ENCODE measurements at places on chromosomes 3 and 15.

DNA sequence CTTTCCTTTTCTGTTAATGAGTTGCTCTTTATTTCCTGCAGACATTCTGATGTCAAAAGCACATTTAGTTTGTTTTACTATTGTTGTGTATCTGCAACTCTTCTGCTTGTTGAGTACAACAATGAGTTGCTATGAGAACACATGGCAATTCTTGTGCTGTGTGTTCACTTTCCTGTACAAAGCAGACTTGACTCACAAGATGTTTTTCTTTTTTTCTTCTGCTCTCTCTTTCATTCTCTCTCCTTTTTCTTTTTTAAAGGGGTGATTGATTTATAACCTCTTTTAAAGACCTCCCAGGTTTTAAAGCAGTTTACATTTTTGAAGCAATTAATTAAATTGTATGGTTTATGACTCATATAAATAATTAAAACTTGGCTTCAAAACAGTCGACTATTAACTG lies 31.6 kb upstream of the ABHD10 start:
- DNase-seq: no peak

GRCh38 chr15:51193526-51193925 lies 98.8 kb upstream of the TNFAIP8L3 start:
- DNase-seq: no peak

DNA sequence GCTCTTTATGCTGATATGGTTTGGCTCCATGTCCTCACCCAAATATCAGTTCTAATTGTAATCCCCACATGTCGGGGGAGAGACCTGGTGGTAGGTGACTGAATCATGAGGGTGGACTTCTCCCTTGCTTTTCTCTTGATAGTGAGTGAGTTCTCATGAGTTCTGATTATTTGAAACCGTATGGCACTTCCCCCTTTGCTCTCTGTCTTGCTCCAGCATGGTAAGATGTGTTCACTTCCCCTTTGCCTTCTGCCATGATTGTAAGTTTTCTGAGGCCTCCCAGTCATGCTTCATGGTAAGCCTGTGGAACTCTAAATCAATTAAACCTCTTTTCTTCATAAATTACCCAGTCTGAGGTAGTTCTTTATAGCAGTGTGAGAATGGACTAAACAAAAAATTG lies 107.6 kb downstream of the IMPG2 start:
- no peak for DNase-seq

- no peak for DNase-seq
Observed at GRCh38 chr3:6860149-6860953, 564 bp upstream of the GRM7 start.

DNA sequence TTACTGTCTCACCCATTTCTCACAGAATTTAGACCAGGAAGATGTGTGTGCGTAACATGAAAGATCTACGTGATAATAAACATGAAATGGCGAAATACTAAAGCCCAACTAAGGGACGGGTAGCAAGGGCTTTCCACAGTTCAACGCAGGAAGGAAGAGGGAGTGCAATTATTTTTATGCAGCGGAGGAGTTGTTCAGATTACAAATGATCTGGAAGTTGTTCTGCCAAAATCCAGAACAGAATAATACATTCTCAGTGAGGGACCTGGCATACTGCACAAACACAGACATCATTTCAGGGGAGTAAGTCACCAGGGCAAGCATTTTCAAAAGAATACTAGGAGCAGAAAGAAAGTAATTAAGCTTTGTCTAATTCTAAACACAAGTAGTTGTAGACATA lies 133.6 kb upstream of the RAP2B start:
- no peak for DNase-seq

DNA sequence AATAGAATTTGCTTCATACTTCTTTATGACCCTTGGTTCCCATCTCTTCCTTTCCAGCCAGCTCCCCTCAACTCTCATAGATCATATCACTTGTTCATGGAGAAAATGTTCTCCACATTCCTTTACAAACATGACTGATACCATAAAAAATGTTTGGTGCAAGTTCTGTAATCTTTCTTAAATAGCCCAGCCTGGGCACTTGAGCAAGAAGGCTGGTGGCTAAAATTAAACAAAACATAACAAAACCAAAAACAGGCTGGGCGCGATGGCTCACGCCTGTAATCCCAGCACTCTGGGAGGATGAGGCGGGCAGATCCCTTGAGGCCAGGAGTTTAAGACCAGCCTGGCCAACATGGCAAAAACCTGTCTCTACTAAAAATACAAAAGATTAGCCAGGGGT lies 8.9 kb upstream of the POLR2M start:
- no peak for DNase-seq

DNA sequence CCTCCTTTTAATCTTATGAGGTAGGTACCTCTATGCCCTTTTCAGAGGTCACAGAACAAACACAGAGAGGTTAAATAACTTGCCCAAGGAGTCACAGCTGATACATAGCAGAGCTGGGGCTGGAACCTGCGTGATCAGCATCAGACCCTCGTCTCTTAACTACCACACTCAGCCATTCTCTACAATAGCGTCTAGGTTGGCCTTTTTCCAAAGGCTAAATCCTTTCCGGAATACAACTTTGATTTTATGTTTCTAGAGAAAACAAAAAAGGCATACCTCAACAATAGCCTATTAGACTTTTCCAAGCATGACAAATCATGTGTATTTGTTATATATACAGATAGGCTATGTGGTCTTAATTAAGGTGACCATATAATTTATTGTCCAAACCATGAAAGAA lies 187.2 kb downstream of the RORA start:
- DNase-seq: no peak

DNA sequence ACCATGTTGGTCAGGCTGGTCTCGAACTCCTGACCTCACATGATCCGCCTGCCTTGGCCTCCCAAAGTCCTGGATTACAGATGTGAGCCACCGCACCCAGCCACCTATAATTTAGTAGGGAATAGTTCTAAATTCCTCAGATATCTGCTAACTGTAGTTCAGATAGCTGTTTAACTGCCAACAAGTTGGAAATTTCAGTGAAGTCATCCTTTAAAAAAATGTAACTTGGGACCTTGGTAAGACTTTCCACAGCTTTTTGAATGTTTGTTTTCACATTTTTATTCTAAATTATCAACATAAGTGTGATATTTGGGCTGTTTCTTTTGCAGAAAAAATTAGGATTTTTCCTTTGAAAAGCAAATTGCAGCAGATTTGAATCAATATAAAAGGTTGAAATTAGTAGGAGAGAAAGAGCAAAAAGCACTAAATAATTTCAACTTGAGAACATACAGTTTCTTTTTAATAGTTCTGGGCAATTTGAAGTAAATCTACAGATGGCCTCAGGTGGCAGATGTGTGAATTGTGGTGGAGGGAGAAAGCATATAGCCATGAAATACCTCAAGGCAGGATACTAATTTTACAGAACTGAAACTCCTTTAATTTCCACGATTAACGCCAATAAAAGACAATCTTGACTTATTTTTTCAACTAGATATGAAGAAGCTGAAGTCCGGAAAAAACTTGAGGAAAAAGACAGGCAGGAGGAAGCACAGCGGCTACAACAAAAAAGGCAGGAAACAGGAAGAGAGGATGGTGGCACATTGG lies 34.3 kb downstream of the USP8 start:
- DNase-seq: no peak

DNA sequence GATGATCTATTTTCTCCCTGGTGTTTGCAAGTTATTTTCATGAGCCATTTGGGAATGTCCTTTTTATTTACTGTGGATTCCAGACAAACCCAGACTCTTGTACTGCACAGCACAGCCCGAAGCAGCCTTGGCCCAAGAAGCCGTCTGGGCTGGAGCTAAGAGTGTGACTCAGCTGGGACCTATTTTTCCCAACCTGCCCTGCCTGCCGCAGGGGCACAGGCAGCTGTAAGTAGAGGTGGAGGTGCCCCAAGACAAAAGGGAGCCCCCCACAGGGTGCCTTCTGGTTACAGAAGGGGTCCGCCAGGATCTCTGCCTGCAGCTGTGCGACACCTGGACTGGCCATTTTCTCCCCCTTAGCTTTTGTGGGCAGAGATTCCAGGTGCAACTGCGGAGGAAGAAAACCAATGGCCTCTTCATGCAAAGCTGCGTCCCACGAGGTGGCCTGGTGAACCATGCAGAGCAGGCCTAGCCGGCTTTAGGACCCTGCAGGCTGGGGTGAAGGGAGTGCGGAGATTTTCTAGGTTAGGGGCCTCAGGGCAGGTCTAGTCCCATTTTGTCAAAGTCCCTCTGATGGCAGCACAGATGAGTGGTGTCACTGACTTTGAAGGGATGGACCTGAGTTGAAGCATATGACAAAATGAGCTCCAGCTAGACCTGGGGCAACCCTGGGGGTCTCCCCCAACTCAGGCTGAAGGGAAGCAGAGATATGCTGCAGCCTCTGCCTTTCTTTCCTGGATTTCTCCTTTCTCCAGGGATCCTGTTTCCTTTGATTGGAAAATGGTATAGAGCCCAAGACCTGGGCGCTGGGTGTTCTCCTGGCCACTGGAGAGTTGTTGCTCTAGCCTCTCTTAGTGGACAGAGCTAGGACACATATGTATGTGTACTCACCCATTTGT lies 131.2 kb downstream of the KLF13 start:
- peak; percentile 5 for DNase-seq

- DNase-seq: no peak
Observed at GRCh38 chr15:66126456-66126855, 127.1 kb downstream of the MEGF11 start.

DNA sequence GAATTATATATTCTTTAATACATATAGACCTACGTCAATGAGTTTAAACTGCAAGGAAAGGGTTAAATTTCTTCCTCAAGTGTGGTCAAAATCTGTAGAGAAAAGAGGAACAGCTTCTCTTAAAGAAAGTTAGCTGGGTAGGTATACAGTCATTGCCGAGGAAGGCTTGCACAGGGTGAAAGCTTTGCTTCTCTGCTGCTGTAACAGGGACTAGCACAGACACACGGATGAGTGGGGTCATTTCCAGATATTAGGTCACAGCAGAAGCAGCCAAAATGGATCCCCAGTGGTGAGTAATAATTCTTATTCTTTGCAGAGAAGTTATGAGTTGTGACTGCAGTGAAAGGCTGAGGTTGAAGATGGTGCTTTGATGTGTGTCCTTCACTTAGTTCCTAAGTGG lies at the start of gene CD86:
TSS of gene CD86 (plus strand) at position 148 of the 400 bp plus-strand sequence. CDS start at position 276, 128 bp downstream.
- no peak for DNase-seq

GRCh38 chr3:119631516-119631915 lies 28.9 kb downstream of the POPDC2 start:
- no peak for DNase-seq

DNA sequence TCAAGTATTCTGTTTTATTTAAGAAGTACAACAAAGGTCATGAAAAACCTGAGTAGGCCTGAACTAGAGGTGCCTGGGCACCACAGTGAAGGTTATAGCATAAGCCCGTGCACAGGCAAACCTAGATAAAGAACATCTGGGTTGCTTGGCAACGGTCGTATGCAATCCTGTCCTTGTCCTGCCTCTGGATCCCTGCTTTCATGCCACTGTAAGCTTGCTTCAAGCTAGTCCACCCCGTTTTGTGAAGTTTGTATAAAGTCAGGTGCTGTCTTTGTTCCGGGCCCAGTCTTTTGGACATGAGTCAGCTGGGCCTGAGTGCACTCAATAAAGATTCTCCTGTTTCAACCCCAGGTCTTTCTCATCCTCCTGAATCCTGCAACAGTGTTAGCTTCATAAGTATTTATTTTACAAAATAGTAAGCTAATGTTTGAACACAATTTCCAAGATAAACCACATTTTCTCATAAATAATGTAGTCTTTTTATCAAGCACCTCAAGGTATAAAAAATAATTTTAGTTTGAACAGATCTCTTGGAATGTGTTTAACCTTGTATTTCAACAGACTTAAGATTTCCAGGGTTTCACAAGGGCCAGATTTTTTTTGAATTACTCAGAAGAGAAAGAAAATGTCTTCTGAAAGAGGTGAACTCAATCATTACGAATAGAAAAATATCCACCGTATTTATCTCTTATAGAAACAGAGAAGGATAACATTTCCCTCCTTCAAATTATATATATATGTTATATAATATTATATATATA lies 14.3 kb upstream of the SLC9C1 start:
- DNase-seq: no peak

DNA sequence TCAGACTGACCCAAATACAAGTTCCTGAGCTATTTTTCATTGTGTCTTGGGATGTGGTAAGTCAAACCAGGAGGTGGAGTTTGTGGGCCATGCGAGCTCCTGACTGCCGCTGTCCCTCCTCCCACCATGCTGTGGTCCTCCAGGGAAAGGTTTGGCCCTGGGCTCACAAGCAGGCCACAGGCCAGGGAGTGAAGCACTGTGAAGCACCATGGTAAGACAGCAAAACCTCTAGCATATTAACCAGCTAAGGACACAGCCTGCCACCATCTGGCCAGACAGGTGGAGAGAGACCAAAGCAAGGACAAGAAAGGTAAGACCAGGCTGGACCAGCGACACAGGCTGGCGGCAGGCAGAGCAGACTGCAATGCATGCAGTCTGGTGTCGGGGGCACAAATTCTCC lies 15.3 kb downstream of the RAB43 start:
- DNase-seq: no peak

- peak; percentile 83 for DNase-seq
Observed at GRCh38 chr3:150227839-150228238, 180.3 kb upstream of the TSC22D2 start.

DNA sequence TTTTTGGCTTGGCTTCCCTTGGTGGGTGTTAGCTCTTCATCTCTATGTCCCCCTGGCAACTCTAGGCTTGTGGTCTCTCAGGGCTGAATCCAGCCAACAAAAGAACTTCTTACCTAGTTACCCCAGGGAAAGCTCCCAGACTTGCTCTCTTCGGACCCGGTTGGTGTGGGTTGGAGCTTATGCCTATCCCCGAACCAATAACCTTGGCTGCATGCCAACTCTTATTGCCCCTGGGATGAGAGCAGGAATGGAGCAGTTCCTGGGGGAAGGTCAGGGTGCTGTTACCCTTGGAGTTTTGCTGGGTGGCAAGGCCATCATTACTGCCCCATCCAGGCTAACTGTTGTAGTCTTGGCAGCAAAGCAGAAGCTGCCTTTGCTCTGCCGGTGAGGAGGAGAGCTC lies 147.8 kb downstream of the CACNA1D start:
- DNase-seq: no peak

GRCh38 chr15:27670486-27671209 lies 428.5 kb downstream of the OCA2 start:
- DNase-seq: no peak

- no peak for DNase-seq
Observed at GRCh38 chr3:167750272-167750971, 14.9 kb downstream of the SERPINI1 start.

DNA sequence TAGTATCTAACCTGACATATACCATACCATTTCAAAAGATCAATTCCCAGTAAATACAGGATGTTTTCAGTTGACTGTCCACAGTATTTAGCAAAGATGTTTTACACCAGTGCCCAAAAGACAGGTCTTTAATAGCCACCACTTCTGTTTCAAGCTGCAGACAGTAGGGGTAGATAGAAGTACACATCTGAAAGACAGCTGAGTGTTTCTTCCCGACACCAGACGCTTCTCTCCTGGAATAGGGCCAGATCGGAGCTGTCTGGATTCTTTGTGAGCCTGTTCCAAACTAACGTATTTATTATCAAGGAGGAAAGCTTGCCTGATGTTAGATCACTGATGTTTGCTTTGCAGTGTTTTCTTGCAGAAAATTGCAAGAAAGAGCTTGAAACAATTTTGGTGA lies 136.1 kb upstream of the RBMS3 start:
- DNase-seq: no peak

Measured in left colon (tissue), 2 donors.